NCI-H2029 treated with DMSO at 0.1 percent for 48 hours (cell line): ENCODE measurements at places on chromosomes 7 and 10.
A peak's percentile ranks its signal among the peaks of the same experiment; 100 is the strongest.

DNA sequence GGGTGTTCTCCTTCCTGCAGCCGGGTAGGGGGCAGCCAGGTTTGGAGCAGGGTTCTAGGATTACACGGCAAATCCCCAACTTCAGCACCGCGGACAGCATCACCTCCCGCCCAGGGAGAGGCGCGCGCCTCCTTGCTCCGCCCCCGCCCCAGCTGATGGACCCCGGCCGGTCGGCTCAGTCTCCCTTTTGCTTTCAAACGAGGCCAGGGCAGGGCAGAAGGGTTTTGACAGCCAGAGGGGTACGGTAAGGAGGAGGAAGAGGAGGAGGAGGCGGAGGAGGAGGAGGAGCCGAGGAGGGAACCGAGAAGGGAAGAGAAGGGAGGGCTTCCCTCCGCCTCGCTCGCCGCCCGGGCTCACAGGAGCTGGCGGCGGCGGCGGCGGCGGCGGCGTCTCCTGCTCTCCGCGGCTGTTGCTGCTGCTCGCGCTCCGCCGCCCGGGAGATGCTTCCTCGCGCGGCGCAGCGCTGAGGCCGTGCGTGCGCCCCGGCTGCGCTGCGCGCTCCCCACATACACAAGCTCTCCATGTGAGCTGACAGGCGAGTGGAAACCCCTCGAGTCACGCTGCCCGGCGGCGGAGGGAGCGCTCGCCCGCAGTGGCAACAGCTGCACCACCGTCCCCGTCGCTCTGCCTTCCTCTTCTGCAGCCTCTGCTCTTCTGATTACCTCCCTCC is 615 bp upstream of the CNTNAP2 start:
- no peak for DNase-seq

- DNase-seq = no peak
These were observed 737.2 kb upstream of the IGFBP3 start for GRCh38 chr7:46658281-46658680.

DNA sequence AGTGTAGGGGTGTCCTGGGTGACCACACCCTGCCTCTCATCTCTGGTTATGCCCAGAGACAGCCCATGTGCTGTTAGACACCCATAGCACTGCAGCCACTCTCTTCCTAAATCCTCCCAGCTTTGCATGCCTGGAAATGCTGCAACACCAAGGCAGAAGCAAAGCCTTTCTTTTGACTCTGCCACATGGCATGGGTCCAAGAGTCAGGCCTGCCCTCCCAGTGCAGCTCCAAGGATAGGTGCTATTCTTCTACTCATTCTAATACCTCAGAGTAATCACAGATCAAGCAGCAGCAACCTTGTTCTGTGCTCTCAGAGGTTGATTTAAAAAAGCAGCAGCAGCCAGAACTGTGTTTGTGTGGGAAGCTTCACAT is 23.4 kb downstream of the FRMPD2 start:
- no peak for DNase-seq

GRCh38 chr7:135512135-135512887 is 2.4 kb upstream of the CNOT4 start:
- DNase-seq = peak; percentile 85

- DNase-seq = no peak
These were observed 40.4 kb upstream of the AGMO start for GRCh38 chr7:15602236-15602635.

GRCh38 chr10:47252093-47252780 is 47.8 kb upstream of the GDF10 start:
- DNase-seq = no peak

- DNase-seq = no peak
These were observed 184.4 kb downstream of the PTPRN2 start for GRCh38 chr7:158403013-158403821.

GRCh38 chr7:156494960-156495359 is 145.6 kb upstream of the RNF32 start:
- no peak for DNase-seq

- no peak for DNase-seq
These were observed 29.9 kb upstream of the HNRNPH3 start for GRCh38 chr10:68301790-68302502.

GRCh38 chr7:127858091-127858914 is 172.9 kb downstream of the LRRC4 start:
- no peak for DNase-seq

DNA sequence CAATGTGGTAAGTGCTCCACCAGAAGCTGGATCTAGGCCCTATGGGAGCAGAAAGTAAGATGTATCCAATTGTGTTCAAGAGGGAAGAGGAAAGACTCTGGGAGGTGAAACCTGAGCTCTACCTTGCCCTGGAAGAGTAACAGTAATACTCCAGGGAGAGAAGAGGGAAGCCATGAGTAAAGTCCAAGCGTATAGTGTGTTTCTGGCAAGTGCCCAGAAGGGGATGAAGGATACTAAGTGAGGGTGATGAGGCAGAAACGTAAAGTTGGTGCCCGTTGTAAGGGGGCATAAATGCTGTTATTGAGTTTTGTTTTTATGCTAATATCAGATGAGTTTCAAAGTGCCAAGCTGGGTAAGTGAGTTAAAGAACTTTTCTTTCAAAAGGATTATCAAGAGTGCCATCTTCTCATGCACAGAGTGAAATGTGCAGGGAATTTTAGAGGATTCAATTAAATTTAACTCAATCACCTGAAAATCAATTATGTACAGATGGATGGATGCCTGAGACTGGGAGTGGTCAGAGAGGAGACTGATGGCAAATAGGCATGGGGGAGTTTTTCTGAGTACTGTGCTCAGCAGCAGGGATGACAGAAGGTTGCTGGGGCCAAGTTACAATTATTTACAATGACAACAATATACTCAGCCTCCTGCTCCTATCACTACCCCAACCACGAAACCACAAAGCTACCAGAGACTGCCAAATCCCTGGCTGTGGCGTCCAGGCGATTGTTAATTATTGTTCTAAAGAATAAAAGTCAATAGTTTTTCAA is 123.3 kb upstream of the LAMB4 start:
- DNase-seq = peak; percentile 95

DNA sequence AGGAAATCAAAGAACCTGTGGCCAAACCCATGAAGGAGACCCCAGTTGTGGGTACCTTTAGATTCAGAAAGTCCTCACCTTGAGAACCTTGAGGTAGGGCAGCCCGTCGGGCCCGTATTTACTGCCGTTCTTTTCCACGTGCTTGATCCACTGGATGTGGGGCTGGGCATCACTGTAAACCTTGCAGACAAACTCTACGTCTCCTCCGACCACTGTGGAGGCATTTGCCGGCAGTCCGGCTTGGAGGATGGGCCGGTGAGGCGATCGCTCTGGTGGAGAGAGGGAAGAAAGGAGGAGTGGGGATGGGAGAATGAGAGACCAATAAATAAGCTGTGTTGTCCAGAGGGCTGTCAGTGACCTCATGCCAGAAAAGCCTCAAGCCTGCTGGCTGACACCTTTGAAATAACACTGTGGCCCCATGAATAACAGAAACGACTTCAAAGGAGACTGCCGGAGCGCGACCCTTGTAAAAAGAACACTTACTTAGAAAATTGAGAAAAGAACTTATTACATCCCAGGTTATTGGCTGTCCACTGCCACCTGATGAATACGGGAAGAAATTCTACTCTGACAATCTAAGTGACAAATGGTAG is 78.2 kb downstream of the FGFR2 start:
- DNase-seq = no peak
